ENCODE measurements at places on chromosomes 5 and 9. TPM values are rescaled to one million over a fixed set of nuclear protein-coding genes. Genes with fewer than 3 reads are reported as not detected.

GRCh38 chr5:163504079-163504931, 1.1 kb upstream of the MAT2B start:
- peak; percentile 79 for DNase-seq
- peak overlapping the region; percentile 97 for H3K4me3 ChIP-seq
- no peaks in the 10 kb centered on the region for H3K36me3 ChIP-seq
- H3K27me3 ChIP-seq, result no peaks in the 10 kb centered on the region
- H3K4me1 ChIP-seq, result peaks cover 33% of the 10 kb centered on the region

DNA sequence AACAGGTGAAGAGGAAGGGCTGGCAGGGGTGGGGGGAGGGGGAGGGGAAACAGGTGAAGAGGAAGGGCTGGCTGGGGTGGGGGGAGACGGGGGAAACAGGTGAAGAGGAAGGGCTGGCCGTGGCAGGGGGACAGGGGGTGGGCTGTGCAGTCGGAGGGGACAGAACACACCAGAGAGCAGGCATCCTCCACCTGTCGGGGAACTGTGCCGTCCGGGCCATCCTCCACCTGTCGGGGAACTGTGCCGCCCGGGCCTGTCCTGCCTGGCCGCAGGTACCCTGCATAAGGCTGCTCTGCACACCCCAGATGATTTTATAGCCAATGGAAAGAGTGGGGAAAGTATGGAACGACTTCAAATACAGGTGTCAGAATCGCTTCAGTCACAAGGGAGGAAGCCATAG, 32.5 kb upstream of the PPP1R26 start:
- H3K4me1 ChIP-seq, result no peaks in the 10 kb centered on the region
- no peaks in the 10 kb centered on the region for H3K27me3 ChIP-seq
- H3K36me3 ChIP-seq, result no peaks in the 10 kb centered on the region
- H3K4me3 ChIP-seq, result no peak overlapping the region
- no peak overlapping the region for H3K27ac ChIP-seq

- no peaks in the 10 kb centered on the region for H3K4me1 ChIP-seq
- no peak for DNase-seq
- no peaks in the 10 kb centered on the region for H3K36me3 ChIP-seq
- H3K4me3 ChIP-seq, result no peak overlapping the region
Observed at GRCh38 chr5:171168171-171168570, 140.9 kb upstream of the TLX3 start.

- H3K4me3 ChIP-seq, result peak overlapping the region; percentile 62
- DNase-seq, result peak; percentile 58
- H3K36me3 ChIP-seq, result no peaks in the 10 kb centered on the region
- no peak overlapping the region for H3K27ac ChIP-seq
- H3K27me3 ChIP-seq, result peaks cover 69% of the 10 kb centered on the region
- no peaks in the 10 kb centered on the region for H3K4me1 ChIP-seq
Observed at GRCh38 chr5:55220433-55221185, 6.5 kb downstream of the MCIDAS start.

- H3K27me3 ChIP-seq, result no peaks in the 10 kb centered on the region
- no peak overlapping the region for H3K27ac ChIP-seq
- no peak overlapping the region for H3K4me3 ChIP-seq
- H3K36me3 ChIP-seq, result no peaks in the 10 kb centered on the region
- no peaks in the 10 kb centered on the region for H3K4me1 ChIP-seq
Observed at GRCh38 chr5:7589800-7590199, 193.9 kb downstream of the ADCY2 start.

DNA sequence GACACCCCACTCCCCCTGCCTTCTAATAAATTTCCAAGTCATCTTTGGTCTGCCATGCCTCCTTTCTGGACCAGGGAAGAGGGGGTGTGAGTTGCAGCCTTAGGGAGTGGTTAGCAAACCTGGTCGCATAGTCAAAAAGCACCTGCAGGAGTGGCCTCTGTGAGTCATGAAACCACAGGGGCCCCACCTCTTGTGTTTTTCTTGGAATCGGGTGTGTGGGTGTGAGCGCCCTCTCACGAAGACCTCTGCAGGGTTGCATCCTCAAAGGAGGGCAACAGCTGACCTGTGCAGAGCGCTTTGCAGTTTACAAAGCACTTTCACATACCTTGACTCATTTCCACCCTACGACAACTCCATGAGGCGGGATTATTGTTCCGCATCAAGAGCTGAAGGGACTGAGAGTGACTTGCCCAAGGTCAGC, 36.8 kb upstream of the TEX48 start:
- H3K36me3 ChIP-seq, result no peaks in the 10 kb centered on the region
- no peak for DNase-seq
- peaks cover 7% of the 10 kb centered on the region for H3K27me3 ChIP-seq
- H3K27ac ChIP-seq, result no peak overlapping the region
- peaks cover 24% of the 10 kb centered on the region for H3K4me1 ChIP-seq
- H3K4me3 ChIP-seq, result no peak overlapping the region

DNA sequence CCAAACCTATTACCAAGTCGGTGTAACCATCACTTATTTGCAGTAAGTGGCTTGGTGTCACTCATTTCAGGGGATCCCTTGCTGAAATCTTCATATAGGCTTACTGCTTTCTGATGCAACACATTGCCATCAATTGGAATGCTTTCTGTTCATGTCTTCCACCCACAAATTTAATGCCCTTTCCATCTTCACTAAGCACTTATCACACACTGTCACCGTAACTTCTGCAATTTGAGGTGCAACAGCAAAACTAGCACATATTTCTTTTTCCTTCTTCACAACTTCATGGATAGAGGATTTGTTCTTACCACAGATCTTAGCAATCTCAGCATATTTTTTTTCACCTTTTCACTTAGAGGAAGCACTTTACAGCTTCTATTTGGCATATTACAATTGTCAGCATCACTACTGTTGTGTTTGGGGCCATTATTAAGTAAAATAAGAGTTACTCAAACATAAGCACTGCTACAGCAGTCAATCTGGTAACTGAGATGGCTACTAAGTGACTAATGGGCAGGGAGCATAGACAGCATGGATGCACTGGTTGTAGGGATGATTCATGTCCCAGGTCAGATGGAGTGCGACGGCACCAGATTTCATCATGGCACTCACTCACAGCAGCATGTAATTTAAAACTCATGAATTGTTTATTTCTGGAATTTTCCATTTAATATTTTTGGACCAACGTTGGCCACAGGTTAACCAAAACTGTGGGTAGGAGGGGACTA, 70.1 kb downstream of the PIP5K1B start:
- H3K27ac ChIP-seq, result no peak overlapping the region
- 0 out of 2 replicates have a peak, but pooled peaks cover 6% of the 10 kb centered on the region for H3K27me3 ChIP-seq
- no peaks in the 10 kb centered on the region for H3K36me3 ChIP-seq
- H3K4me3 ChIP-seq, result no peak overlapping the region

DNA sequence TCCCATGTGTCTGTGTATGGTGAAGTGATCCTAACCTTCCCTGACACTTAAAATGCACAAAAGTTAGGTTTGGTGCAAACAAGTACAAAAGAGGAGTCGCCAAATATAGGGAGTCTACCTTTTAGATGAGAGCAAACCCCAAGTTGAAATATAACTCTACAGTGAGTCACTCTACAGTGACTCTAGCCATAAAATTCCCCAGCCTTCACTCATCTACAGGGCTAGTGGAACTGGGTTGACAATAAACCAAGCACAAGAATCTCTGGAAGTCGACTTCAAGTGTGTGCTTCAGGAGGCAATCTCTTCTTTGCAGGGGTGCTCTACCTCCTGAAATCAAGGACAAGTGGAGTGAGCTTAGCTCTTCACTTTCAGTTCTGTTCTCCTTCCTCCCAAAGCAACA, 3.3 kb downstream of the SHISAL2B start:
- H3K4me3 ChIP-seq, result no peak overlapping the region
- H3K36me3 ChIP-seq, result no peaks in the 10 kb centered on the region
- H3K27me3 ChIP-seq, result peaks cover 45% of the 10 kb centered on the region
- no peak for DNase-seq
- no peak overlapping the region for H3K27ac ChIP-seq

DNA sequence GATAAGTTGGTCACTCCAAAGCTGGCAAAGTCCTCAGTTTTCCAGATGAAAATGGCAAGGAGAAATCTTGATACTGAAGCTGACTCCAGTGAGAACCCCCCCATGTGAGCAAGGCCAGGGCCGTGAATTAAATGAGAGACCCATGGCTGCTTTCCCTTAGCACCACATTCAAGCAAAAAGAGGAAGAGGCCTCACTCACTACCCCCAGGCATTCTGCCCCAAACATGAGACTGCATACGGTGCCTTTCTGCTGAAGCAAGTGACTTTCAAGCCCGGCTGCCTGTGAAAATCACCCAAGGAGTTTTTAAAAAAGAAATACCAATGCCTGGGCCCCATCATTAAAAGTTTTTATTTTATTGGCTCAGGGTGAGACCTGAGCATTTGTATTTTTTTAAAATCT, 66.9 kb downstream of the TMEM252 start:
- H3K27ac ChIP-seq, result no peak overlapping the region
- no peaks in the 10 kb centered on the region for H3K4me1 ChIP-seq
- H3K36me3 ChIP-seq, result no peaks in the 10 kb centered on the region
- H3K4me3 ChIP-seq, result no peak overlapping the region
- no peaks in the 10 kb centered on the region for H3K27me3 ChIP-seq
- no peak for DNase-seq

DNA sequence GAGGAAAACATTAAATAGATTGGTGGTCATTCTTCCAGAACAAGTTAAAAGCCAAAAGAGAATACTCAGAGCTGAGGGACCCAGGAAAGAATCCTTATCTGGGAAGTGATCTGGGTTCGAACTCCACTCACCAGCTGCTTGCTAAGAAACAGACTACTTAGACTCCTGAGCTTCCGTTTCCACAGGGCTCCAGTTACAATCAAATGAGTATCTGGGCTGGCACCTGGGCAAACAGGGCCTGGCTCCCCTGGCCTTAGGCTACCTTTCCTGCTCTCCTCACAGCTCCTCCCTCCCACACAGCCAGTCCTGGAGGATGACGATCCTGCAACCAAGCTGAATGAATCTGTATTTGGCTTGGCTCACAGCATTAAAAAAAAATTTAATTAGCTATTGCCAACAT, 2.5 kb downstream of the MAPK9 start:
- DNase-seq, result peak; percentile 22
- no peak overlapping the region for H3K27ac ChIP-seq
- no peaks in the 10 kb centered on the region for H3K27me3 ChIP-seq
- peaks cover 9% of the 10 kb centered on the region for H3K4me1 ChIP-seq
- no peaks in the 10 kb centered on the region for H3K36me3 ChIP-seq

DNA sequence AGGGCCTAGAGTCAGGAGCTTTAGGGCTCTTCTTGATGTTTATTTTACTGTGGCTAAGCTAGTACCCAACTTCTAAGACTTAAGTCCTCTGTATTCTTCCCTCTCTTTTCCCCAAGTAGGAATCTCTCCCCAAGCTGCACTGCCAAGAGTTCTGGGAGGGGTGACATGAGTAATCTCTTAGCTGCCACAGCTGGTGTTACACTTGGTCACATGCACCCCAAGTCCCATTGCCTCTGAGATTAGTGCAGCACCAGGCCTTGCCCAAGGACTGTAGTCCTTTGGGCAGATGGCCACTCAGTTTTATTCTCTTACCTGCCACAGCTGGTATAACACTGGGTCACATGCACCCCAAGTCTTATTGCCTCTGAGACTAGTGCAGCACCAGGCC, 114.7 kb upstream of the RIOK2 start:
- no peak overlapping the region for H3K27ac ChIP-seq
- H3K36me3 ChIP-seq, result no peaks in the 10 kb centered on the region
- peaks cover 7% of the 10 kb centered on the region for H3K4me1 ChIP-seq
- DNase-seq, result peak; percentile 41

GRCh38 chr5:107496466-107496865, 174.3 kb downstream of the EFNA5 start:
- no peak overlapping the region for H3K27ac ChIP-seq
- DNase-seq, result no peak
- no peaks in the 10 kb centered on the region for H3K36me3 ChIP-seq

DNA sequence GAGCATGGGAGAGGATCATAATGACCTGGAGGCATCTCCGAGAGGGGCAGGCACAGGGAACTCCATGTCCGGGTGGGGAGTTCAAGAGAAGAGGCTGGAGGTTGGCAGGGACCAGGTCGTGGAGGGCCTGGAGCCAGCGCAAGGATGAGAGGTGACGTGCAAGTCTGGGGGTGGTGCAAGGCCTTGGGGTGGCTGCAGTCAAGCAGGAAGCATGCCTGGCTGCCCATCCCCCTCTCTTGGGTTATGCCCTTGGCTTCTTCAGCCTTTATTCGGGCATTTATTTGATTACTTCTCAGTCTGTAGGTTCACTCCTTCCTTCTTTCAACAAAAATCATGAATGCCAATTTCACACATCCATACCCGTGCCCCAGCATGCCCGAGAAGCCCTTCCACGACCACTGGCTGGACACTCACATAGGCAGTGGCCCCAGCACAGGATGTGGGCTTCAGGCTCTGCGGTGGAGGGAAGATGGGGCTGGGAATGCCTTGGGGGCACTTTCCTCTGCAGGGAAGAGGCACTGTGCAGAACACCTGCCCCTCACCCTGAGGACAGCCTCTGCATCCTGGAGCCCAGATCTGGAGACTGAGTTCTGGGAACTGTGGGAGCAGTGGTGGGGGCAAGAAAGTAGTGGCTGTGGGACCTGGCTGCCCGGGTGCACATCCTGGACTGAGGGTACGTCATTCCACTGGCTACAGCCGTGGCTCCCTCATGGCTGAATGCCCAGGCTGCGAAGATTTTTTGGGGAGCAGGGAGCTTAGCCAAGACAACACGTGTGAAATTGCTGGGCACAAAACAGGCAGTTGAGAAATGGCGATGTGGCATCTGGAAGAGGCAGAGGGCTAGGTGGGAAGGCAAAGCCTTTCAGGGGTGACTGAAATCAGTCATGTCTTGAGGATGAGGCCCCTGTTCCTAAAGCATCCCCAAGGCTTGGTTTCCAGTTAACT, 38.6 kb downstream of the CRB2 start:
- no peaks in the 10 kb centered on the region for H3K27me3 ChIP-seq
- H3K36me3 ChIP-seq, result no peaks in the 10 kb centered on the region
- H3K4me3 ChIP-seq, result no peak overlapping the region
- DNase-seq, result no peak
- no peak overlapping the region for H3K27ac ChIP-seq

GRCh38 chr9:134619448-134619982, 22.1 kb upstream of the COL5A1 start:
- DNase-seq, result no peak
- no peaks in the 10 kb centered on the region for H3K36me3 ChIP-seq
- no peak overlapping the region for H3K27ac ChIP-seq
- no peaks in the 10 kb centered on the region for H3K27me3 ChIP-seq
- no peak overlapping the region for H3K4me3 ChIP-seq

- H3K36me3 ChIP-seq, result no peaks in the 10 kb centered on the region
- H3K27ac ChIP-seq, result no peak overlapping the region
- no peaks in the 10 kb centered on the region for H3K4me1 ChIP-seq
Observed at GRCh38 chr5:1853531-1853930, 29.2 kb downstream of the IRX4 start.

GRCh38 chr9:3793971-3794383, 268.2 kb upstream of the RFX3 start:
- H3K27ac ChIP-seq, result no peak overlapping the region
- H3K4me1 ChIP-seq, result no peaks in the 10 kb centered on the region
- H3K36me3 ChIP-seq, result no peaks in the 10 kb centered on the region
- no peak overlapping the region for H3K4me3 ChIP-seq
- H3K27me3 ChIP-seq, result no peaks in the 10 kb centered on the region

Gene CWC27
- total RNA-seq, result 22.7 TPM

Gene PCDHGA8
- 0.86 TPM for total RNA-seq

Gene SLC34A3
- total RNA-seq, result not detected

Gene LRRC19
- total RNA-seq, result not detected
